Left lung (tissue), 14 donors: ENCODE measurements at places on chromosomes 4 and X. TPM values are rescaled to one million over a fixed set of nuclear protein-coding genes. Genes with fewer than 3 reads are reported as not detected.

The MAGED4 gene
- total RNA-seq: 7.0 TPM

The LRAT gene
- total RNA-seq: 1.5 TPM

- no peak for DNase-seq
These were observed 984.4 kb downstream of the CCSER1 start for GRCh38 chr4:91111556-91111955.

DNA sequence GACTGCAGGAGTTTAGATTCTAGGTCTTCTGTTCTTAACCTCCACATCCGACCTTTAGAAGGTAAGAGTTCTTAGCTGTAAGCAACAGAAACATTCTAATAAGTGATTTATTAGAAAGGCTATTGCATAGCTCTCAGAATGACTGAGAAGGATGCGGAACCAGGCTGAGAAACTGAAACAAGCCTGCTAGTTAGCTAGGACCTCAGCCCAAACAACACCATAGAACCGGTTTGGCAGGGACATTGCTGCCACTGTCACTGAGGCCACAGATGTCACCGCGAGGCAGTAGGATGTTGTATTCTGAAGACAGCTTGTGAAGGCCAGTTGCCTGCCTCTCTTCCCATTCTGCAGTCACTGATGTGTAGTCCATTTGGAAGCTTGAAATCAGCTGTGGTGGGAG, 160.0 kb upstream of the ARX start:
- no peak for DNase-seq

- no peak for DNase-seq
These were observed 1526.1 kb downstream of the STIM2 start for GRCh38 chr4:28386776-28387175.
